ENCODE measurements at places on chromosomes 2 and 18.
A peak's percentile ranks its signal among the peaks of the same experiment; 100 is the strongest.

GRCh38 chr2:159617646-159618045 is 1.3 kb upstream of the BAZ2B start:
- no peak for ATAC-seq

GRCh38 chr2:119786295-119786694 is 26.6 kb downstream of the PTPN4 start:
- no peak for ATAC-seq

GRCh38 chr2:185278761-185279160 is 459.8 kb upstream of the FSIP2 start:
- no peak for ATAC-seq

DNA sequence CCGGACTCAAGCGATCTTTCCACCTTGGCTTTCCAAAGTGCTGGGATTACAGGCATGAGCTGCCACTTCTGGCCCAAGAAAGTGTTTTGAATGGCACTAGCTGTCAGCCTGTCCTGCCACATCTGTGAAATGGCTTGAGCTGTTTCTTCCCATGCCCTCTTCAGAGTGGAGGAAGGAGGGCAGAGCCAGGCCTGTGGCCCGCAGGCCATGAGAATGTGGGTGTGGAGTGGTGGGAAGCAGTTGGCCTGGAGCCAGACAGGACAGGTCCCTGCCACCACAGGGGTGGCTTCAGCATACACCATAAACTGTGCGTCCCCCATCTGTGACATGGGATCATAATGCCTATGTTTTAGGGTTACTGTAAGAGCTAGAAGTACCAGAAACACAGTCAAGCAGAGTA is 6.5 kb downstream of the SLC66A3 start:
- no peak for ATAC-seq

DNA sequence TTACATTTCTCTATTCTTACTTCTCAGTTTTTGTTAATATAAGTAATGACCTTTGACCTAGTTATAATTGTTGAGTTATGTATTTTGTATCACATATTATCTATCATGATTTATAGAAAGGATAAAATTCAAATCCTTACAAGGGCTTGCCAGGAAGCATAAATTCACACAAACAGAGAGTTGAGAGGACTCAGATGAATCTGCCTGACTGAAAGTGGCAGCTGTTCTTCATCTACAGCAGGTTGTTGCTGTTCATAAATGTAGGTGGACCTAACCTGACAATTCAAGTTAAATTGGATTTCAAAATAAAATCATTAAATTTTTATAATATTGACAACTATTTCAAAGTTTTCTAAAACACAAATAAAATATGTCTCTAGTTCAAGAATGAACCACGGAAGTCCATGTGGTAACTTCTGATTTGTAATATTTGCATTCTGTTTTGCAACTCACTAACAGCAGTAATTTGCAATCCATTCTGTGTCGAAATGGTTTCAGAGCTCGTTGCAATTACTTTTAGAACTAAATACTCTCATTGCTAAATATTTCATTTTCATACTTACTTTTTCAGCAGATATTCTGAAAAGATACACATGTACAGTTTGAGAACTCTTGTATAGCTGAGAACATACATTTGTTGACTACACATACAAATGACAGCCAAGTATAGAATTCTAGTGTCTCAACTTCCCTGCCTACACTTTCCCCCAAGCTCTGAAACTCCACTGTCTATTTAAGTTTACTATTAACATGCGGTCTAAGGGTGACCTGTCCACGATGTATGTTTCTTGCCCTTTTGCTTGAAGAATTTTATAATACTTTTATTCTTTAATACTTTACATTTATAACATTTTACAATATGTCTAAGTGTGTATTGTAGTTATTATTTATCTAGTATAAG is 25.7 kb downstream of the SCN7A start:
- no peak for ATAC-seq

DNA sequence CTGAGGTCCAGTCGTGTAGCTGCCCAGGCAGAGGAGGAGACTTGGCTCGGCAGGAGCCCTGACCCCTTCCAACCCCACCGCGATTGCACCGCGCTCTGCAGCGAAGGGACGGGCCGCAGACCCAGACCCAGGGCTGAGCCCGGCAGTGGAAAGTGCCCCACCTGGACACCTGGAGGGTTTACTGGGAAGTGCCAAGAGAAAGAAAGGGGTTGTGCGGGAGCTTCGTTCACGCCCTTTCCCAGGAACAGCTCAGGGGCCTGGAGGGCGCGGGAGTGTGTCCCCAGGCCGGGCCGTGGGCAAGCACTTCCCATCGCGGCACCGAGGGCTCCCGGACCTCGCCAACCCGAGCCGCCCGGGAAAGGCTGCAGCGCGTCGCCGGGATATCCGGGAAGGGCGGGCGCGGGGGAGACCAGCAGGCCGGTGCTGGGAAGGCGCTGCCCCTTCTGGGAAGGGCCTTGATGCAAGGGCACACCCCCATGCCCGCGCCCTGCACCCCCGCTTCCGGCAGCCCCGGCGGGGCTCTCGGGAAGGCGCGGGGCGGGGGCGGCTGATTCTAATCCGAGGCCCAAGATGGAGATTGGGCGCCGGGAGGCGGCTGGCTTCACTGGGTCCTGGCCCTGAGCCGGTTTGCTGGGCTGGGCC is 36.1 kb upstream of the MRPL33 start:
- peak; percentile 69 for ATAC-seq

DNA sequence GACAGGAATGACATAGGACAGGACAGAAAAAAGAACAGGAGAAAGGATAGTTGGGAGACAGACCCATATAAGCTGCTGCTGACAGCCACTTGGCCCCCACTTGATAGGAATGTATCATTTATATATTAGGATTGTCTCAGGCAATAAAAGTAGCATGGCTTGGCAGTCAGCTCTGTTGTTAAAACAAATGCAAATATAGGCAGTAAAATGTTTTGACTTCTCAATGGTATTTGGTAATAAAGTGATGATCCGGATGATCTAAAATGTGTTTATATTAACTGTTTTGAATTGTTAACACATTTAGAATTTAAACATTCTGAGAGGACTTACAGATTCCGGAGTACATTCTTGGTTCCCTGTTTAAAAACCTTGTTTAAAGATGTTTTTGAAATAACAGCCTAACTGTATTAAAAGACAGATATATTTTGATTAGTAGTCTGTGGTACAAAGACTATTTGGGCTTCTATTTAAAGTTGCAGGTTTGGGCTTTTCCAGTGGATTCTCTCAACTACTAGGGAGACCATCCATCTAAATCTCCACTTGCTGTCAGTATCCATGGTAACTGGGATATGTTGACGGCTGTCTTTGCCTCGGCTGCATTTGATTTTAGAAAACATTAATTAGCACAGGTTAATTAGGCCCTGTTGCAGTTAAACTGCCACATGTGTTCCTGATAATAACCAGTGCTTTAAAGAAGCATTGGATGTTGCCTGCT is 147.6 kb downstream of the ESCO1 start:
- ATAC-seq = no peak

GRCh38 chr2:149597668-149598326 is 10.2 kb upstream of the MMADHC start:
- peak; percentile 100 for ATAC-seq

Data from activated CD4-positive, CD25-positive, alpha-beta regulatory T cell treated with anti-CD3 and anti-CD28 coated beads, Interleukin-2, amount 50 U/mL, for 24 hours (primary cell).